ENCODE measurements at places on chromosomes 2 and 18. TPM values are rescaled to one million over a fixed set of nuclear protein-coding genes. Genes with fewer than 3 reads are reported as not detected.
A peak's percentile ranks its signal among the peaks of the same experiment; 100 is the strongest.

IL18RAP gene
- not detected for total RNA-seq

DNA sequence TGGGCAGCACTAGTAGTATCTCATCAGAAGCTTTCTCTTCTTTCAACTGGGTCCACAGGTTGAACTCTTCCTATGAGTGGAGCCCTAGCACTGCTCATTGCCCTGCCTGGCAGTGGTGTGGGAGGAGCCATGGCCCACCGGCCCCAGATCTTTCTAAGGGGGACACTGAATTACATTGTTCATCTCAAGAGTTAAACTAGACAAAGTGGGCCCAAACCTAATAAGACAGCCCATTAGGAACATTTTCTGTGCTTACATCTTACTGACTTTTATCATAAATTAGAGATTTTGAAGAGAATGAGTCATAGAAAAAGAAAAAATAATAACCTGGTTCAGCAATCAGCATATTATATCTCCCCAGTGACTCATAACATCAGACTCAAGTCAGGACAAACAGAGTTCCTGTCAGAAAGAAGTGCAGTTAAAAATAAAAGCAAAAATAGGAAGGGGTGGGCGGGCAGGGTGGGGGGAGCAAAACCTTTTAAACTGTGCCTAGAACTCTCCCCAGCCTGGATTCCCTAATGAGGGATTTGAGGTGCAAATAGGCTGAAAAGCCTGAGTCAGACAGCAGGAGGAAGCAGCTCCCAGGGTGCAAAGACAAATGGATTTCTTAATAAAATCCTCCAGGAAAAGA lies 161.6 kb upstream of the TRIB2 start:
- H3K4me3 ChIP-seq: no peak overlapping the region
- DNase-seq: peak; percentile 80
- peak overlapping the region; percentile 68 for H3K27ac ChIP-seq
- no peaks in the 10 kb centered on the region for H3K27me3 ChIP-seq
- no peaks in the 10 kb centered on the region for H3K36me3 ChIP-seq

GRCh38 chr2:73185965-73186364 lies 16.4 kb upstream of the NOTO start:
- H3K4me1 ChIP-seq: no peaks in the 10 kb centered on the region
- no peak overlapping the region for H3K4me3 ChIP-seq
- H3K27me3 ChIP-seq: peaks cover 60% of the 10 kb centered on the region
- H3K36me3 ChIP-seq: no peaks in the 10 kb centered on the region
- no peak for DNase-seq

DNA sequence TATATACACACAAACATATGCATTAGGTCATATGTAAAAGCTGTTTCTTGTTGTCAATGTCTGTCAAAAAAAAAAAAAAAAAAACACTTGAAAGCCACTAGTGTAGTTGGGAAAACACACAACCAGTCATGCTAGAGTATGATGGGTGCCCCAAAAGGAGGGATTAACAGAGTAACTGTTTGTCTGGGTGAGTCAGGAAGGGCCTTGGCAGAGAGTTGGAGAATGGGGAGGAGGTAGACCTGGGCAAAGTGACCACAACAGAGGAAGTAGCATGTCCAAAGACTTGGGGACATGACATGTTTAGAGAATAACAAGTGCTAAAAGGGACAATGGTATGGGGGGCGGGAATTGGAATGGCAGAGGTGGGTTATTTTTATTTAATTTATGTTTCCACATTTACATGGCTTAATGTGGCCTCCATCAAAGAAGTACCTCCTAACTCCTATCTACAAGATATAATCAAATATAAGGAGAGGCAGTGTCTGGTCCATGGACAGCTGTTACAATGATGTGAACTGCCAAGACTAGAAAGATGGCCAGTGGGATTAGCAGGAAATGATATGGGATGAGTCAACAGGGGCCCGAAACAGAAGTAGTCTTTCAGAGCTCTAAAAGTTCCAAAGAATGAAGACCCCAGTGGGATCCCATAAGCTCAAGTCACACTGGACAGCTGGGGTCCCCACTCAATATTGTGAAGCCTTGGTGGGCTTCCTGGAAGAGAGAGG lies 99.9 kb upstream of the ZFP36L2 start:
- peaks cover 5% of the 10 kb centered on the region for H3K4me1 ChIP-seq
- no peaks in the 10 kb centered on the region for H3K36me3 ChIP-seq
- H3K27ac ChIP-seq: no peak overlapping the region
- H3K27me3 ChIP-seq: no peaks in the 10 kb centered on the region

- no peaks in the 10 kb centered on the region for H3K4me1 ChIP-seq
- H3K36me3 ChIP-seq: peaks cover 10% of the 10 kb centered on the region
- DNase-seq: no peak
These were observed 8.1 kb upstream of the ZNF236 start for GRCh38 chr18:76814256-76814655.

GRCh38 chr2:208648368-208648767 lies 241.8 kb downstream of the PTH2R start:
- H3K4me3 ChIP-seq: no peak overlapping the region
- H3K27me3 ChIP-seq: no peaks in the 10 kb centered on the region
- H3K4me1 ChIP-seq: no peaks in the 10 kb centered on the region
